ENCODE measurements at places on chromosomes 2 and 18. TPM values are rescaled to one million over a fixed set of nuclear protein-coding genes. Genes with fewer than 3 reads are reported as not detected.

Gene EMX1
- total RNA-seq = not detected

DNA sequence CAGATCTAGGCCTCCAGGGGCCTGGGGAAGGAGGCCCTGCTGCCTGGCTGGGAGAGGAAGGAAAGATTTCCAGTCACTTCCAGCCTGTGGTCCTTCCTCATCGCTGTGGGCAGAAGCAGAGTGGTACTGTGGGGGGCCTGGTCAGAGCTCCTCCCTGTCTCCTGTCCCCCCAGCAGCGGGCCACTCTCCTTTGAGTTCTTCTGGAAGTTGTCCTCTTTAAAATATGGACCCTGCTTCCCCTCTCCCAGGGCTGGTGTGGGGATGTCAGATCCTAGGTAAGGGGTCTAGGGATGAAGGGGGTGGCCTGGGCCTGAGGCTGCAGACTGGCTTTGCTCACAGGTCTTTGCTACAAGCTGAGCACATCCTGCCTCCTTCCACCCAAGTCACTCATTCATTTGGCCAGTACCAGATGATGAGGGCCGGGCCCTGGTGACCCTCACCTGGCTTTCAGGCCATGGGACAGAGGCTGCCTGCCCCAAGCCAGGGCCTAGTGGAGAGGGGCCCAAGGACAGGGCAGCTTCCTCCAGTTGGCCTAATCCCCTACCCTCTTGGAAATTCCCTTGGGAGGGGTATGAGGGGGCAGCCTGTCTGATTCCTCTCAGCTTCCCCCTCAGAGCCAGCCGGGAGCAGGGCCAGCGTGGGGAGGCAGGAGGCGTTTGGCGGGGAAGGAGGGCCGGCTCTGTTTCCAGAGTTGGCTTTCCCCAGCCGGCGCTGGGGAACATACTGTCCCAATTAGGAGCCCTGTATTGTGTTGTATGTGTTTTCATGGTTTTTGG is 231.9 kb downstream of the DYSF start:
- H3K27ac ChIP-seq = no peak overlapping the region
- DNase-seq = no peak
- H3K27me3 ChIP-seq = no peaks in the 10 kb centered on the region
- H3K4me3 ChIP-seq = no peak overlapping the region
- H3K36me3 ChIP-seq = no peaks in the 10 kb centered on the region

DNA sequence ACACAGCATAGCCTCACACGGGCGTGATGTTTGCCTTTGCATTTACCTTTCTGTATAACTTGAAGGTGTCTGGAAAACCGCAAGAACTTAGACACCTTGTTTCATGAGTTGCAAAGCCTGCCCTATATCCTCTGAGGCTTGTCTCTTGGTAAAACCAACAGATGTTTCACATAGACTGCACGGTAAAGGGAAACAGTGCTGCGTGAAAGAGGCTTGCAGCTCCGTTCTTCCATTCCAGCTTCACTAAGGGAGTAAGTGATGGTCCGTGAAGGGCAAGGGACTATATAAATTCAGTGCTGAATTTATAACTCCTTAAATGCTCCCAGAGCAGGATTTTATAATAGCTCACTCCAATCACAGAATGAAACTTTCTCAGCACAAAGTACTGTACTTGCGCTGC is 360.5 kb downstream of the SOX11 start:
- no peaks in the 10 kb centered on the region for H3K27me3 ChIP-seq
- no peak overlapping the region for H3K4me3 ChIP-seq
- DNase-seq = no peak
- no peaks in the 10 kb centered on the region for H3K36me3 ChIP-seq
- H3K4me1 ChIP-seq = no peaks in the 10 kb centered on the region

GRCh38 chr18:23627321-23627720 is 35.4 kb downstream of the ANKRD29 start:
- no peaks in the 10 kb centered on the region for H3K4me1 ChIP-seq
- no peak overlapping the region for H3K27ac ChIP-seq
- H3K4me3 ChIP-seq = no peak overlapping the region
- no peak for DNase-seq
- H3K27me3 ChIP-seq = no peaks in the 10 kb centered on the region

DNA sequence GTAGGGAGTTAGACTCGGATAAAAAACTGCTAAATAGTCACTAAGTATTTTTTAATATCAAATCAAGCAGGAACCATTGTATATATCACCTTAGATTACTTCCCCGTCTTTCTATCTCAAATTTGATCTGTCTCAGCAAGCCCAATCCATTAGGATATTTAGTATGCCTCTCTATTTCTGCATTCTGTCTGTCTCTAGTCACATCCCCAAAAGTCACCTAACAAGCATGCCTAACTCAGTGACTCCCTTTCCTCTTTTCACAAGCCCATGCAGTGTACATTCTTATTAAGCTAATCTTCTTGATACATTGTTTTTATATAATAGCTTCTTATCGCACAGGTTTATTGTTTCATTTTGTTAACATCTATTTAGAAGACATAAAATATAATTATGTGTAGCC is 57.8 kb downstream of the PDE1A start:
- no peaks in the 10 kb centered on the region for H3K27me3 ChIP-seq
- DNase-seq = no peak
- H3K36me3 ChIP-seq = no peaks in the 10 kb centered on the region
- H3K27ac ChIP-seq = no peak overlapping the region
- H3K4me3 ChIP-seq = no peak overlapping the region

GRCh38 chr18:79890674-79891073 is 60.8 kb downstream of the SLC66A2 start:
- H3K27me3 ChIP-seq = no peaks in the 10 kb centered on the region
- H3K36me3 ChIP-seq = no peaks in the 10 kb centered on the region
- no peak overlapping the region for H3K27ac ChIP-seq
- no peak for DNase-seq

Gene HOXD12
- total RNA-seq = not detected

Gene CNDP2
- total RNA-seq = 99.2 TPM

Gene STARD6
- total RNA-seq = not detected

Gene C18orf54
- total RNA-seq = 5.5 TPM

DNA sequence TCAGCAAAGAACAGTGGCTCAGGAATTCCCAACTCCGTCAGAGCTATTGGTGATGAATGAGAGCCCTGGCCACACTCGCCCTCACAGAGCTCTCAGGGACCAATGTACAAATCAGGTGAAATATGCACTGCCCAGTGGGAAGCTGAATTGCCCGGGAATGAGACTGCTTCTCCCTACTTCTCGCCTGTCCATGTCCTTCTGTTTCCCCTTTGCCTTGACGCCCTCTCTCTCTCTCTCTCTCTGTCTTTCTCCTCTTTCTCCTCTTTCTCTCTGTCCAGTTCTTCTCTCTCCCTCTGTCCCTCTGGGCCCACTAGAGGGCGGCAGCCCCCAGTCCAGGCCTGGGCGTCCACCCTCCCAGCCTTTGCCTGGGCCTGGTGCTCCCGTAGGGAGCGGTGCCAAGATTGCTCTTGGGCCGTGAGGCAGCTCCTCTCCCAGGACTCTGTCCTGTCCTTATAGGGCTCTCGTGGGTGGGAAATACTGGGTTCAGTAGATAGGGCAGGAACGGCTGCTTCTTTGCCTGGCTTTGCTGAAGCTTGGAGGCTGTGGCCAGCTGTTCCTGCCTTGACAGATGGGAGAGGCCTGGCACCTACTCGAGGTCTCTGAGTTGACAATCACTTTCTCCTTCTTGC is 28.4 kb upstream of the PUM2 start:
- H3K4me1 ChIP-seq = no peaks in the 10 kb centered on the region
- no peak overlapping the region for H3K27ac ChIP-seq
- DNase-seq = peak; percentile 92
- H3K27me3 ChIP-seq = no peaks in the 10 kb centered on the region
- no peaks in the 10 kb centered on the region for H3K36me3 ChIP-seq

DNA sequence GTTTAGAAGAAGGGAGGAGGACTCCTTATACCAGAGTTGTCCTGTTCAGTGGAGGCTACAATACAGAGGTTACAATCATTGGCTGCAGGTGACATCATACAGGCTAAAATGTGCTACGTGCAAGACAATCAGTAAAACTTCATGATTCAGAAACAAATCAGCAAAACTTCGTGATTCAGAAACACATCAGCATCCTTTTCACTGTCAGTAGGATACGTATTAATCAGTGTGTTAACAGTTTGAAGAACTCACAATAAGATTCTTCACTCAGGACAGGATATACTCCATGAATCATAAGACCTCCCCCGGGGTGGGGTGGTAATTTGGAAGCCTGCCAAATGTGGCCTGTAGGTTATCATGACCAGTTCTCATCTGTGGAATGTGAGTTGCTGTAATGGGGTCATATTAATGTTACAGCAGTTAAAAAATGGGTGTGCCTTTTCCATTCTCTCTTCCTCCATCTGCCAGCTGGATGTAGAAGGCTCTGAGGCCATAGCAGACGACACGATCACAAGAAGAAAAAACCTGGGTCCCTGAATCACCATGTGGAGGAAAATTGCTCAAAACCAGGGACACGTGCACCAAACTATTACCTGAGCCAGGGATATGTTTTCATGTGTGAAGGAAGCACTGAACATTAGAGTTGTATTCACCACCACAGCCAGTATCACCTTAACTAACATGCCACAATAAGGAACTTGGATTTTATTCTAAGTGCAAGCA is 134.8 kb upstream of the CREB1 start:
- no peaks in the 10 kb centered on the region for H3K27me3 ChIP-seq
- H3K27ac ChIP-seq = no peak overlapping the region
- no peaks in the 10 kb centered on the region for H3K4me1 ChIP-seq
- no peak overlapping the region for H3K4me3 ChIP-seq

DNA sequence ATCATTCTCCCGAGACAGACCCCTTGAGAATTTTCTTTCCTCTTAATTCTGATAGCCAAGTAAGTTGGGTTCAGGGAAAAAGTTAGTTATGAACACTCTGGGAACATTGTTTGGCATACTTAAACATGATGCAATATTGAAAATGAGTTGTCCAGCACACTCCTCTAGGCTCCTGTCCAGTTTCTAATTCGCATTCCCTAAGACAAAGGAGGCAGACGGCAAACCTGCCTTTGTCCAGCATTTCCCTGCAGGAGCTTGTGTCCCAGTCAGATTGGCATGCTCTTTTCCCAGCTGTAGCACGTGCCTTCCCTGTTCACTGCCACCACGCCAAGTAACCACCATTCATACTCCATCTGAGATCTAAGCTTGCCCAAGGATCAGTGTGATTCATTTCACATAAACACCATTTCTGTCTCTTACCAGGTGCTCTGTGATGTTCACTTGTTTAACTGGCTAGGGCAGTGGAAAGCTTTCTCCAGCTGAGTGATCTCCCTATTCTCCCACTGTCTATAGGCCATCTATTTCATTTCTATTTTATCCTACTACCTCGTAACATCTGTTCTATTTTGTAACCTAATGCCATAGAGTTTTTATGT is 150.0 kb upstream of the EPB41L3 start:
- H3K4me1 ChIP-seq = no peaks in the 10 kb centered on the region
- no peak overlapping the region for H3K4me3 ChIP-seq
- no peaks in the 10 kb centered on the region for H3K27me3 ChIP-seq
- H3K27ac ChIP-seq = no peak overlapping the region
- no peaks in the 10 kb centered on the region for H3K36me3 ChIP-seq

- no peak overlapping the region for H3K27ac ChIP-seq
- no peaks in the 10 kb centered on the region for H3K27me3 ChIP-seq
- H3K4me3 ChIP-seq = no peak overlapping the region
- DNase-seq = no peak
- H3K36me3 ChIP-seq = no peaks in the 10 kb centered on the region
Observed at GRCh38 chr18:45252474-45252873, 362.8 kb upstream of the SLC14A2 start.

- H3K27ac ChIP-seq = peak overlapping the region; percentile 76
- H3K4me1 ChIP-seq = no peaks in the 10 kb centered on the region
- no peaks in the 10 kb centered on the region for H3K27me3 ChIP-seq
- H3K36me3 ChIP-seq = peaks cover 3% of the 10 kb centered on the region
- H3K4me3 ChIP-seq = peak overlapping the region; percentile 83
Observed at GRCh38 chr2:27428978-27429541, 629 bp downstream of the NRBP1 start.

Gene EPAS1
- 954 TPM for total RNA-seq

DNA sequence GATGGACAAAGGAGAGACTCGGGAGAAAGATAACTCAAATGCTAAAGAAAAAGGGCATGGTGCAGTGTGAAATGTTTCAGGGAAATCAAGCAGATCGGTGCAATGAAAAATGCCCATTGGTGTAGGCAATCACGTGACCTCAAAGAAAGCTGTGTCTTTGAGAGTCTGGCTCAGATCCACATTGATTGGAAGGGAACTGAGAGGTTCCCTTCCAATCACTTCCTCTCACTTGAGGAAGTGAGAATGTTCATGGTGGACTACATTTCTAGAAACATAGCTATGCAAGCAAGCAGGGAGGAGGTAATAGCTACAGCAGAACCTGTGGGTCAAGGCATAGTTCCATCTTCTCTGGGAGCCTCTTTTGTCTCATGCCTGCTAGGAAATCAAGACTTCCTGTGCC is 187.4 kb downstream of the LPIN1 start:
- no peak overlapping the region for H3K4me3 ChIP-seq
- no peaks in the 10 kb centered on the region for H3K4me1 ChIP-seq
- DNase-seq = no peak
- no peak overlapping the region for H3K27ac ChIP-seq

DNA sequence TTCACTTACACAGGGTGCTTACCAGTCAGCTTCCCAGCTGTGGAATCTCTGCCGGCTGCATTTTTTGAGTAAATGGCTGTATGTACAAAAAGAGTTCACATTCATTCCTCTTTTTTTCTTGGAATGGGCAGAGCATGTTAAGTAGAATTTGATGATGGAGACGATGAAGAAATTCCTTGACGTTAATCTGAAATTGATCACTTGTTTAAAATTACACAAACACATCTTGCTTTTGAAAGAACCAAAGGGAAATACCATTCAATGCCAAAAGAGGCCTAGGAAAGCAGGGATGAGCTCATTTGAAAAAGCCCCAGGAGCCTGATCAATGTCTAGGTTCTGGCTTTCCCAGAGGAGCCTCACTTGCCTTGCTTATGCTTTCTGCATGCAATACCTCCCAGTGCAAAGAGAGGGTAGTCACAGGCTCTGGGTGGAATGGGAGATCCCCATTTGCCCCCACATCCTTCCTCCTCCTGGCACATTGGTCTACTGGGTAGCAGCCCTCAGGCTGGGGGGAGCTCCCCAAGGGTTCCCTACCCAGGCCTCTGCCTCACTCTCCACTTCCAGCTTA is 12.3 kb upstream of the SMAD7 start:
- H3K27me3 ChIP-seq = no peaks in the 10 kb centered on the region
- no peak for DNase-seq
- no peak overlapping the region for H3K27ac ChIP-seq
- H3K36me3 ChIP-seq = no peaks in the 10 kb centered on the region
- no peak overlapping the region for H3K4me3 ChIP-seq

DNA sequence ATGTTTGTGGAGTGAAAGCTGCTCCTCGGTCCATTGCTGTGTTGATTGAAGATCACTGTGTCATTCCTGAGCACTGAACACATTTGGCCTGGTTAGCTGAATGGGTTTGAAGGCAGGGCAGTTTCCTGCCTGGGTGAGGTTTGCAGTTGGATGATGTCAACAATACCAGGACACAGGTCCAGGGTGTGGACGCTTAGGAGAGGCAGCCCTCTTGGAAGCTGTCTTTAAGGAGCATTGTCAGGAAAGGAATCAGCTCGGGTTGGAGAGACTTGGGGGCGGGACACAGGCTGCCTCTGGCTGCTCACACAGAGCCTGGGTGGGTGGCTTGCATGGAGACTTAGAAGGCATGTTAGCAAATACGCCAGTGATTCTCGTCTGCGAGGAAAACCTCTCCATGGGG is 237.7 kb downstream of the SEPTIN10 start:
- peaks cover 3% of the 10 kb centered on the region for H3K36me3 ChIP-seq
- no peaks in the 10 kb centered on the region for H3K27me3 ChIP-seq
- H3K4me1 ChIP-seq = no peaks in the 10 kb centered on the region
- DNase-seq = peak; percentile 53
